Smooth muscle cell of the brain vasculature (primary cell): ENCODE measurements at places on chromosomes 3 and 15.

GRCh38 chr15:58064082-58064979 lies 1.2 kb downstream of the ALDH1A2 start:
- no peak for DNase-seq

DNA sequence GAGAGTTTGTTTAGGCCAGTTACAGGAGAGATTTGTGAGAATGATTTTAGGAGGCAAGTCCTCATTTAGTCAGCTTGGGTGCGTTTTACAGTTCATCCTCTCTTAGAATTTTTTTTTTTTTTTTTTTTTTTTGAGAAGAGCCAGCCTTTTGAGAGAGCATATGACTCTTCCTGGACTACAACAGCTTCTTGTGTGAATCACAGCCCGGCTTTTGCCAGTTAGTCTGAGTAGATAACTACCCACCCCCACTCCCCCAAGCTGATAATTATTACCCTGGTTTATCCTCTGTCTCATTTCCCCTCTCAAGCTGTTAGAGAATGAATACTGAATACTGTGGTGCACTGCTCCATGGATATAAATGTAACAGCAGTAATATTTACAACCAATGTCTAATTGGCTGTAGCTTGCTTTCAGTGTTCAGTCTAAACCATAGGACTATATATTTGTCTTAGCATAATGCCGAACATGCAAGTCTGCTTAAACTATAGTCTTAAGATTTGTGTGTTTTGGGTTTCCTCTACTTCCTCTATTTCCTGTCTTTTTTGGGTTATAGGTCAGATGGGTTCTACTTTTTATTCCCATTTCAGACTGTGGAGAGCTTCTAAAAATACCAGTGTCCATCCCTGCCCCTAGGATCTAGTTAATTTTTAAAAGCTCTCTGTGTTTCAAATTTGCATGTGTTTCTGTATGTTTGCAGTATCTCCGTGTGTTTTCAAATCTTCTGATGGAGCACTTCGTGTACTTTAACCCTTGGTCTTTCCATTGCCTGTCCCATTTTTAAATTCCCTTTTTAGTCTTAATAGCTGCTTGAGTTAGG lies 8.0 kb downstream of the CHD2 start:
- DNase-seq, result no peak

DNA sequence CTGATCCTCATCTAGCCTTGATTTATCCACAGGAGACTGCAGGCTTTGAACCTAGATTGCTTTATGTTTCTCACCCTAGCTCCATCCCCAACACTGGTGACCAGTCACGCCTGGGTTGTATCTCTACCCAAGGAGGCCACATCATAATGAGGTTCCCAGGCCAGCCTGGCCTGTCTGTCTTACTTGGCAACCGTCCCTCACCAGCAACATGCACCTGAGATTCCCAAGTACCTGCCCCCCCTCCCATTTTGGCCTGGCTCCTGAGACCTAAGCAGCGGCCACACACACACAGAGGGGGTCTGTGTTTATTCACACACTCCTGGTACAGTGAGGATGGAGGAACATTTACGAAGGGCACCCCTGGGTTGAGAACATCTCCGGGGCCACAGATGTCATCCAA lies 2.4 kb downstream of the CAMK2N2 start:
- DNase-seq, result no peak

- DNase-seq, result no peak
Measured at GRCh38 chr3:162628531-162628930, 1131.9 kb downstream of the OTOL1 start.

- no peak for DNase-seq
Measured at GRCh38 chr3:177611752-177612334, 414.6 kb upstream of the TBL1XR1 start.
